ENCODE measurements at places on chromosomes 2 and 18.

DNA sequence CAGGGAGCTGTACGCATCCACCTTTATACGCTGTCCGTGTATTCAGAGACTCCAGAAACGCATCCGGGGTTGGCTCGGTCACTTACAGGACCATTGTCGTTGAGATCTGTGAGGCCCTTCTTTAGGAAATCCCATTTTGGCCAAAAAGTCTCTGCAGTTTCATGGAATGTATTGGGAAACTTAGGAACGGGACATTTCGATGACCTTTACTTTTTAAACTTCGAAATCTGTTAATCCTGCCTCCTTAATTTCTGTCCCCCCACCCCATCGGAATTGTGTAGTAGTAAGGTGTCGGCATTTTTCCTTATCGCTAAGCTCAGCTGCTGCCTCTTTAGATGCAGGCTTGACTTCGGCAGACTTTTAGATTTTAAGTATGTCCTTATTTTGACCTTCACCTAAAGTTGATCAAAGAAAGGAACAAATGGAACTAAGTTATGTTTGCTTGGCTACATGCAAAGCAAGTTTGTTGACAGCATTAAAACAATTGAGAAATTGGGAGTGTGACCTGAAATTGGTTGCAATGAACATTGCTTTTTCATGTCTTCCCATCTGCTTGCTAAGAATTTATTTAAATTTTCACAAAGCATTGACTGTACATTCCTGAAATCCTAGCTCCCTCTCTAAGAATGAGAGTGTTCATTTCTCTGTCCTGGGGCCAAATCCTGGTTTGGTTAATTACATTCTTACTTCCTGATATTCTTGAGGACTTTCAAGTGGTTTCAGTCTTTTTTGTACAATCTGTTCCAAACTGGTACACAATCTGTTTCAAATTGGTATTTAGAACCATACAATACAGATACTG lies 884 bp upstream of the RAPH1 start:
- DNase-seq: no peak

- no peak for DNase-seq
These were observed 1563.1 kb downstream of the LRP1B start for GRCh38 chr2:140567734-140568133.

DNA sequence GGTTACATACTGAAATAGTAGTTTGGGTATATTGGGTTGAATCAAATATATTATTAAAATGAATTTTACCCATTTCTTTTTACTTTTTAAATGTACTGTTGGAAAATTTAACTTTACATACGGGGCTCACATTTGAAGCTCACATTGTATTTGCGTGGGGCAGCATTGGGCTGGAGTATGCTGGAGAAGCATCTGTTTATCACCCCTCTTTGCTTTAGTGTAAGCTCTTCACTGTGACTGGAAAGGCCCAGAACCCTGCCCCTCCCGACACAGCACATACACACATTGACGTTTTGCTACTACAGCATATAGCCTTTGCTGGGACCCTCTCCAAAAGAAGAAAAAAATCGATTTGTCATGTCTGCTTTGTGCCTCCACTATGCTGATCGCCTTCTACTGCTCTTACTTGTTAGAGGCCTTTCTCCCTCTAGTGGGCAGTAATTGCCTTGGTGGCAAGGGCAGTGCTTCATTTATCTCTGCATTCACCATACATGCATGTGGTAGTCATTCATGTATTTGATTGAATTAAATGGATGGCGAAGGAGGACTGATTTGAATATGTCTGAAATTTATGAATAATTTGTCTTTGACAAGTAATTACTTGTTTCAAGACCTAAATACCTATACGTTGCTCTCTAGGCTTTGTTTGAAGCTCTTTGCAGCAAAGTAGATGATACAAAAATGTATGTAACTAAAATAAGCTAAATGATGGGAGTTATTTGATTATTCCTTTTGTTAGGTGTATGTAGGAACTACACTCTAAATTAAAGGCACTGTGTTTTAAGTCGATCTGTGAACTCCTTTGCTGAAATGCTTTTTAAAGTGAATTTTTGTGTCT lies 37.4 kb downstream of the VAPA start:
- DNase-seq: no peak

GRCh38 chr2:55430211-55430975 lies 10.7 kb upstream of the CCDC88A start:
- no peak for DNase-seq

DNA sequence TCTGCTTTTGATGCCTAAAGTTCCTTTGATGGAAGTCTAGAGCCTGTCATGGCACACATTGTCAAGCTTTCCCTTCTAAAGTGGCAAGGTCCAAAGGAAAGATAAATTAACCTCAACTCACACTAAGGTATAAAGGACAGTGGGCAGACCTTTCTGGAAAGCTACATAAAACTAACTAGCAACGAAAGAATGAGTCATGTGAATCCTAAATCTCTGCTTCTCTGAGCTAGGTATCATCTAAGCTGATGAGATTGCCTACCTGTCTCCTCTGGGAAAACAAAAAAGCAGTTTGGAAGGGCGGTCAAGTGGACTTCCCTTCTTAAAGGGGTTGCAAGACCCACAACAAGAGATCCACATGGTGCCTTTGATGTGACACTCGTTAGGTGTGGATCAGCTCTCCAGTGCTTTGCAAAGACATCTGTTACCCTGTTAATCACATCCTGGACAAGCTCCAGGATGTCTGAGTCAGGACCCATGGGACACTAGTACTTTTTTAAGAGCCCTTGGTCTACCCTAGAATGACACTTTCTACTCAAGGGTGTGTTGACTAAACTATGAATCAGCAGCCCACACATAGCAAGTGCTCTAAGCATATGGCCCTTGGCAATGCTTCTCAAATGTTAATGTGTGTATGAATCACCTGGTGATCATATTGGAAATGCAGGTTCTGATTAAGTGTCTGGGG lies 173.5 kb downstream of the ALK start:
- no peak for DNase-seq

DNA sequence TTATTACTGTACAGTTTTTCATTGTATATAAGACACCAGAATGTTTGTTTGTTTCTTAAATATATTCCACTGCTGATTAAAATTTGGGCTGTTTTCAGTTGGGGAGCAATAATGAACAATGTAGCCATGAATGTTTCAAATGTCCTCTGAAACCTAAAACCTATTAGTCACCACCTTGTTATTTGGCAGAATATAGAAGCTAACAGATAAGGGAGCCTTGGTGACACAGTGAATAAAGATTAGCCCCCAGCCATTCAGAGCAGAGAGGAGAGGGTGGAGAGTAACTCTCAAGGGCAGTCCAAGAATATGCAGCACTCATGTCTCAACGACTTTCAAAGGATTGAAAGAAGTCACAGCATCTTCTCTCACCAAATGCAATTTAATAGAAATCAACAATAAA lies 43.1 kb upstream of the ATP8B1 start:
- DNase-seq: no peak

GRCh38 chr2:98294711-98295110 lies 51.5 kb upstream of the CNGA3 start:
- no peak for DNase-seq

DNA sequence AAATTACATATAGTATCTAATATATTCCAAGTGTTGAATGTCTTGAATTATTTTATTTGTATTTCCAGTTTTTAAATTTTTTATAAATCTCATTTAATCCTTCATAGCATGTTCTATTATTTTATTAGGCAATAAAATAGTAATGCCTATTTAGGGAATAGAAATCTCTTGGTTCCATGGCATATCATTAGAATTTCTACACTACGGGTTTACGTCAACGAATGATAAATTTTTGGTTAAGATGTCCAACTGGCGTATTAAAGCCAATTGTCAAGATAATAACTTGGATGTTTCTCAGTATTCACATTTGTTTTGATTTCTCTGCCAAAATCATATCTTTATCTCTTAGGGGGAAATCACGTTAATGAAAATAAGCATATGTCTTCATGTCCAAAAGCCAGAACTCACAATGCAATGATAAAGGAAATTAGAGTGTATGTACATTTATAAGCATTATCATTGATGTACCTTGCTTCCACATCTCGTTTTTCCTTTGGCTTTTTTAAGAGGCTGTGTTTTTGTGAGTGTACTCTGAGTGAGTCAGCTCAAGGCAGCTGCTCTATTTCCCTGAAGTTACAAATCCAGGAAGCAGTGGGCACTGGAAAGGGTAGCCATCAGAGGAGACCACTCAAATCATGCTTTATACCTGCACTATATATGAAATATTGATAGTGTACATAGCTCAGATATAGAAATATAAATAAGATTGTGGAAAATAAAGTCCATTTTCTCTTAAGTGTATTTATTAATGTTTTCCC lies 115.8 kb upstream of the PDE1A start:
- DNase-seq: no peak
